ENCODE measurements at places on chromosomes 13 and 19.

DNA sequence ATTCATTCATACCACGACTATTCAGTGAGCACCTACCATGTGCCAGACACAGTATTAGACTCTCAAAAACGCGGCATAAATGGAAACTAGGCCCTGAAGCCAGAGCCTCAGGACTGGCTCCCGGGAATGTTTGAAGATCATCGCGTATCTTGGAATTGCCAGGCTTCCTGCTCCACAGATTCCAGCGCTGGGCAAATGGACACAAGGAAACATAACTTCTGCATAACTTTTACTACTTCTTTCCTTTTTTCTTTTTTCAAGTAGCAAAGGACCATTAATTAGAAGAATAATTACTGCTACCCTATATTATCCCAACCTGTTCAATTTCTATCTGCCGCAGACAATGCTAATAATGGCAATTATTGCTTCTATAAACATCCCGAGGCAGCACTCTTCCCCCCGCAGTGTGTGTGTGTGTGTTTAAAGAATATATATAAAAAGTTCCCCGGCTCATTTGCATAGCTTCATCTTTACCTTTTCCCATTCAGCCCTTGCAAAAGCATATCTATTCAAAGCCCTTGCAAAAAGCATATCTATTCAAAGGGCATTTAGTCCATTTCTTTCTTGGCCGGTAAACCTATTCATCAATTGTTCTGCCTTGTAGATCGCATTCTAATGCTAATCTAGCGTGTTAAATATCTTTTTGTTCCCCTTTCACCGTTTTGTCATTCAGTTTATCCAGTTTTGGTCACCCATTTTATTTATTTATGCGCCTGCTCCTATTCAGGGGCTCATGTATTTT, 6.1 kb downstream of the SOX21 start:
- peaks cover 5% of the 10 kb centered on the region for H3K27me3 ChIP-seq
- no peak overlapping the region for H3K4me3 ChIP-seq
- H3K36me3 ChIP-seq = no peaks in the 10 kb centered on the region
- no peak overlapping the region for H3K27ac ChIP-seq
- DNase-seq = no peak
- H3K4me1 ChIP-seq = peaks cover 19% of the 10 kb centered on the region

GRCh38 chr13:109331898-109332297, 454.5 kb downstream of the IRS2 start:
- H3K27me3 ChIP-seq = no peaks in the 10 kb centered on the region
- no peaks in the 10 kb centered on the region for H3K36me3 ChIP-seq
- no peak overlapping the region for H3K4me3 ChIP-seq
- DNase-seq = no peak
- no peaks in the 10 kb centered on the region for H3K4me1 ChIP-seq

GRCh38 chr13:50685491-50685890, 158.0 kb downstream of the DLEU7 start:
- no peaks in the 10 kb centered on the region for H3K36me3 ChIP-seq
- H3K4me3 ChIP-seq = no peak overlapping the region
- no peak overlapping the region for H3K27ac ChIP-seq
- no peaks in the 10 kb centered on the region for H3K4me1 ChIP-seq
- DNase-seq = peak; percentile 79
- no peaks in the 10 kb centered on the region for H3K27me3 ChIP-seq

DNA sequence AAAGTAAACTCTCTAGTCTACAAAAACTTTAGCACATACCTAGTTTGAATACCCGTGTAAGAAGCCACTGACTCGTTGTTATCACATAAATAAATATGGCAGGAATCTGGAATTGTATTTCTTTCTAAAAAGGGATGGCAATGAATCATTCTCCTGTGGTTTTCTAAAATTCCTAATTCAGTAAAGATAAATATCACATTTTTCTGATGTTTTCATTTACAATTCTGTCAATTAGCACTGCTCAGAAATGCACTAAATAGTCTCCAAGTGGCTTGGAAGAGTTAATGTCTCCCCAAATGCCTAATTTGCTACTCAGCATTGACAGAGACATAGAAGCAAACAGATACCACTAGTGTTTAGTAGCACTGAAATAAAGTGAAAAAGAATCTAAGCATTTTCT, 547.7 kb upstream of the SLITRK1 start:
- no peaks in the 10 kb centered on the region for H3K36me3 ChIP-seq
- H3K4me1 ChIP-seq = no peaks in the 10 kb centered on the region
- no peaks in the 10 kb centered on the region for H3K27me3 ChIP-seq
- no peak overlapping the region for H3K27ac ChIP-seq
- no peak for DNase-seq
- no peak overlapping the region for H3K4me3 ChIP-seq

DNA sequence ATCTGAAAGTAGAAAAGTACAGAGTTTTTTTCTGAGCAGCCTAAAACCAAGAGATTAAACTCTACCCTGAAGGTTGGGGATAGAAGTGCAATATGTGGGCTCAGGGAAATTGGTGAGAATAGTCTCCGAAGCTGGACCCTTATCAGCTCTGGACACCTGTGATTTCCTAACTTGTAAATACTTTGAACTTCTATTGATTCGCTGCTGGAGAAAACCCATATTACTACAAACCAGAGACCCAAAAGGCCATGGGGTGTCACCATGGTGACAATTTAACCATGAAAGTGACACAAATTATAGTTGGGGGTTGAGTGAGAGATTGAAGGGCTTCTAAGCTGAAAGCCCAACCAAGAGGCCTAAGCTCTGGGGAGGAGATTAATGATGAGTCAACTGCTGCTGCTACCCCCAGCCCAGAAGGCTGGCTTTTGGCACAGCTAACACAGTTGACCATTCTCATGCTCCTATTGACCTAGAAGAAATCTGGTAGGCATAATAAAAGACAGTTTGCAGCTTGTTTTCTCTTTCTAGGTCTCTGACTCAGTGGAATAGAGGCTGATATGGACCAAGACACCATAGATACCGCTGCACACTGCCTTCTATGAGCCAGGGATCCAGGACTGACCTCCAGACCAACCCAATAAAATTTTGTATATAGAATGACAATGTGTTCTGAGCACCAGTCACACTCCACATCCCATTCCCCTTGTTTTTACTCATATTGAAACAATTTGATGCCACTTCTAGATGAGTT, 131.9 kb upstream of the FNDC3A start:
- no peaks in the 10 kb centered on the region for H3K36me3 ChIP-seq
- peaks cover 9% of the 10 kb centered on the region for H3K4me1 ChIP-seq
- no peak for DNase-seq

DNA sequence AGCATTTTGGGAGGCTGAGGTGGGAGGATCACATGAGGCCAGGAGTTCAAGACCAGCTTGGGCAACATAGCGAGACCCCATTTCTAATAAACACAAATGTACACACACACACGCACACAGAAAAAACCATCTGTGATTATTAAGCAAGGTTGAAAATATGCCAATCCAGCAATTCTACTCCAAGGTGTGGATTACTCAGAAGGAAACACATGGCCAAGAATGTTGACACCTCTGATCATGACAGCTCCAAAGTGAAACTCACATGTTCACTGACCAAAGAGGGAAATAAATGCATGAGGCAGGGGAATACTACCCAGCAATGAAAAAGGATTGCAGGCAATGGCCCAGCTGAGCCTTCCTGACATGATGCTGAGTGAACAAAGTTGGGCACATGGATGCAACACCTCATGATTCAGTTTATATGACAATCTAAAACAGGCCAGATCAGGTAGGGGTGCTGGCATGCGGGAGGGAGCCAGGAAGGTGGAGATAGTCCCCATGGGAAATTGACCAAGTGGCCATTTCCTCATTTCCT, 4.4 kb downstream of the DOCK6 start:
- no peaks in the 10 kb centered on the region for H3K27me3 ChIP-seq
- no peak for DNase-seq
- H3K36me3 ChIP-seq = peaks cover 7% of the 10 kb centered on the region
- no peak overlapping the region for H3K4me3 ChIP-seq
- peaks cover 15% of the 10 kb centered on the region for H3K4me1 ChIP-seq

- no peaks in the 10 kb centered on the region for H3K4me1 ChIP-seq
- no peak overlapping the region for H3K27ac ChIP-seq
- peaks cover 5% of the 10 kb centered on the region for H3K36me3 ChIP-seq
- no peaks in the 10 kb centered on the region for H3K27me3 ChIP-seq
- no peak for DNase-seq
Observed at GRCh38 chr19:7845390-7846154, 15.6 kb downstream of the EVI5L start.

- no peaks in the 10 kb centered on the region for H3K36me3 ChIP-seq
- peaks cover 21% of the 10 kb centered on the region for H3K4me1 ChIP-seq
- H3K4me3 ChIP-seq = no peak overlapping the region
- DNase-seq = no peak
- no peaks in the 10 kb centered on the region for H3K27me3 ChIP-seq
Observed at GRCh38 chr13:30142486-30143211, 164.7 kb downstream of the KATNAL1 start.

DNA sequence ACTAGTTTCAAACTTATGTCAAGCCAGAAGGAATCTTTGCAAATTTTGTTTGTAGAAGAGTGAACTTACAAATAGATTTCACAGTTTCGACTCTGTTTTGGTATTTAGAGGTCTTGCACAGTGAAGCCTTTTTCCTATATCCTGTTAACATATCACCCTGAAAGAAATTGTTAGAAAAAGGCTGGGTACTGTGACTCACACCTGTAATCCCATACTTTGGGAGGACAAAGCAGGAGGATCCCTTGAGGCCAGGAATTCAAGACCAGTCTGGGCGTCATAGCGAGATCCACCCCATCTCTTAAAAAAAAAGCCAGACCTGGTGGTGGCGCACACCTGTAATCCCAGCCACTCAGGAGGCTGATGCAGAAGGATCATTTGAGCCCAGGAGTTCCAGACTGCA, 224.0 kb downstream of the GGACT start:
- H3K4me1 ChIP-seq = no peaks in the 10 kb centered on the region
- DNase-seq = no peak
- no peaks in the 10 kb centered on the region for H3K27me3 ChIP-seq
- H3K36me3 ChIP-seq = peaks cover 10% of the 10 kb centered on the region
- H3K4me3 ChIP-seq = no peak overlapping the region

- no peaks in the 10 kb centered on the region for H3K27me3 ChIP-seq
- no peak for DNase-seq
- no peak overlapping the region for H3K27ac ChIP-seq
- peaks cover 39% of the 10 kb centered on the region for H3K36me3 ChIP-seq
- no peak overlapping the region for H3K4me3 ChIP-seq
- no peaks in the 10 kb centered on the region for H3K4me1 ChIP-seq
Observed at GRCh38 chr19:5224480-5224879, 116.1 kb downstream of the PTPRS start.

DNA sequence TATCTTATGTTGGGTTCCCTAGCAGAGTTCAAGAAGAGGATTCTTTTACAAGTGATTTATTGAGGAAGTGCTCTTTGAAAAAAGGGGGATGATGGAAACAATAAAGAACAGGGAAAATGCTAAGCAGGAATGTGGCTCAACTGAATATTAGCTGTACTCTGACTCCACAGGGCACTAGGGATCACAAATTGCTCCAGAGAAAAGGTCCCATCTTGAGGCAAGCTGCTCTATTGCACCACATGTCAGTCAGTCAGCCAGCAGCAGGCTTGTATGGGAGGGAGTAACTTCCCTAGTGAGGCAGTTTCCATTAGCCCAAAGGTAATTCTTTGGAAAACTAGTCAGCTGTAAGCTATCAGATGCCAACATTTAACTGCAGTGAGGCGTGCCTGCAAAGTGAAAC, 73.3 kb upstream of the FNDC3A start:
- DNase-seq = no peak
- H3K4me1 ChIP-seq = no peaks in the 10 kb centered on the region
- H3K27me3 ChIP-seq = no peaks in the 10 kb centered on the region
- no peak overlapping the region for H3K4me3 ChIP-seq
- no peak overlapping the region for H3K27ac ChIP-seq

- H3K4me1 ChIP-seq = no peaks in the 10 kb centered on the region
- no peak overlapping the region for H3K27ac ChIP-seq
- no peak overlapping the region for H3K4me3 ChIP-seq
- H3K27me3 ChIP-seq = no peaks in the 10 kb centered on the region
- no peaks in the 10 kb centered on the region for H3K36me3 ChIP-seq
- DNase-seq = no peak
Observed at GRCh38 chr13:100860866-100861265, 186.3 kb upstream of the TMTC4 start.

DNA sequence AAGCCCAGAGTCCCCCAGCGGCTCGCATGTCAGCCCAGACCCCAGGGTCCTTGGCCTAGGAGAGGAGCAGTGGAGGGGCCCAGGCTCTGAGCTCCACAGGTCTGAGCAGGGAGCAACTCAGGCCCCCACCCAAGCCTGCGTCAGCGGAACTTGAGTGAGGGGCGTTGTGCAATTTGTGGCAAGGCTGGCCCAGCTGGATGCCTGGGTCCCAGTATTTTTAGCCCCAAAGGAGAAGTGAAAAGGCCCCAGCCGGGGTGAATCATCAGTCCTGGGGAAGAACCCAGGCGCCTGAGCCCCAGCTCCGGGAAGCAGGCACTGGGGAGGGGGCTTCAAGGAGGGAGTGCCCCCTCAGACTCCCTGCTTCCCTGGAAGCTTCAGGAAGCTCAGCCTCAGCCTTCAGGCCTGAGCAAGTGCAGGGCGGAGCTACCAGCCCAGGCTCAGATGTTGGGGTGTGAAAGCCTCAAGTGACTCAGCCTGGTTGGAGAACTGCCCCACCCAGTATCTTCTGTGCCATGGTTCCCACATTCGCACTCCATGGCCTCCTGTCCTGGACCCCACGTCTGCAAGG, 7.2 kb downstream of the MED29 start:
- H3K36me3 ChIP-seq = peaks cover 46% of the 10 kb centered on the region
- DNase-seq = peak; percentile 86
- peak overlapping the region; percentile 5 for H3K4me3 ChIP-seq
- peaks cover 40% of the 10 kb centered on the region for H3K4me1 ChIP-seq

DNA sequence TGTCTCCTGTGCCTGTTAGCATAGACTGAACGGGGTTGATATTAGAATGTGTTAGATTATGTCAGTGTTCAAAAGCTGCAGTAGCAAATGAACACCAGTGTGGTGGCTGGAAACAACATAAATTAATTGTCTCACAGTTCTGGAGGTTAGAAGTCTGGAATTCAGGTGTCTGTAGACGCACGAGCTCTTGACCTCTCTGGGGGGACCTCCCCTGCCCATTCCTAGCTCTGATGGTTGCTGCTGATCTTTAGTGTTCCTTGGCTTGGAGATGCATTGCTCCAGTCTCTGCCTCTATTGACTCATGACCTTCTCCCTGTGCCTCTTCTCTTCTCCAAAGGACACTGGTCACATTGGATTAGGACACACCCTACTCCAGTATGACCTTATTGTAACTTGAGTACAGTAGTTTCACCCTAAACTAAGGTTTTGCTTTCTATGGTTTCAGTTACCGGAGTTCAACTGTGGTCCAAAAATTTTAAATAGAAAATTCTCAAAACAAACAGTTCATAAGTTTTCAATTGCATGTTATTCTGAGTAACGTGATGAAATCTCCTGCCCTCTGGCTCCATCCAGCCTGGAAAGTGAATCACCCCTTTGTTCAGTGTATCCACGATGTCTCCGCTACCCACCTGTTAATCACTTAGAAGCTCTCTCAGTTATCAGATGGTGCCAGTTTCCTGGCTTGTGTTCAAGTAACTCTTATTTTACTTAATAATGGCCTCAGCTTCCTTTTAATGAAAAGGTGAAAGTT, 273.2 kb downstream of the MYO16 start:
- no peak overlapping the region for H3K27ac ChIP-seq
- no peak for DNase-seq
- no peaks in the 10 kb centered on the region for H3K27me3 ChIP-seq
- no peaks in the 10 kb centered on the region for H3K36me3 ChIP-seq
- H3K4me1 ChIP-seq = no peaks in the 10 kb centered on the region

All from tibial artery (tissue), 4 donors.